ENCODE measurements at places on chromosomes 2 and 18.

- DNase-seq, result no peak
Measured at GRCh38 chr2:170845343-170845742, 28.7 kb downstream of the GAD1 start.

DNA sequence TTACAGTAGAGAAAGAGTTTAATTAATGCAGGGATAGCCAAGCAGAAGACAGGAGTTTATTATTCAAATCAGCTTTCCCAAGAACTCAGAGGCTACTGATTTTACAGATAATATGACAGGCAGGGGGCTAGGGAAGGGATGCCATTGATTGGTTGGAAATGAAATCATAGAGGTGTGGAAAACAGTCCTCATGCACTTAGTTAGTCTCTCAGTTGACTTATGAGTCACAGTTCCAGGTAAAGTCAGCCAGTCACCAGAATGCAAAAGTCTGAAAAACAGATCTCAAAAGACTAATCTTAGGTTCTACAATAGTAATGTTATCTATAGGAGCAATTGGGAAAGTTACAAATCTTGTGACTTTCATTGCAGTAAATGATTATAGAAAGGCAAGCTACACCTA lies 676.4 kb upstream of the CHAC2 start:
- no peak for DNase-seq

GRCh38 chr2:158904627-158905177 lies 63.7 kb upstream of the TANC1 start:
- no peak for DNase-seq

GRCh38 chr2:55009277-55010060 lies 40.8 kb downstream of the RTN4 start:
- DNase-seq, result no peak

DNA sequence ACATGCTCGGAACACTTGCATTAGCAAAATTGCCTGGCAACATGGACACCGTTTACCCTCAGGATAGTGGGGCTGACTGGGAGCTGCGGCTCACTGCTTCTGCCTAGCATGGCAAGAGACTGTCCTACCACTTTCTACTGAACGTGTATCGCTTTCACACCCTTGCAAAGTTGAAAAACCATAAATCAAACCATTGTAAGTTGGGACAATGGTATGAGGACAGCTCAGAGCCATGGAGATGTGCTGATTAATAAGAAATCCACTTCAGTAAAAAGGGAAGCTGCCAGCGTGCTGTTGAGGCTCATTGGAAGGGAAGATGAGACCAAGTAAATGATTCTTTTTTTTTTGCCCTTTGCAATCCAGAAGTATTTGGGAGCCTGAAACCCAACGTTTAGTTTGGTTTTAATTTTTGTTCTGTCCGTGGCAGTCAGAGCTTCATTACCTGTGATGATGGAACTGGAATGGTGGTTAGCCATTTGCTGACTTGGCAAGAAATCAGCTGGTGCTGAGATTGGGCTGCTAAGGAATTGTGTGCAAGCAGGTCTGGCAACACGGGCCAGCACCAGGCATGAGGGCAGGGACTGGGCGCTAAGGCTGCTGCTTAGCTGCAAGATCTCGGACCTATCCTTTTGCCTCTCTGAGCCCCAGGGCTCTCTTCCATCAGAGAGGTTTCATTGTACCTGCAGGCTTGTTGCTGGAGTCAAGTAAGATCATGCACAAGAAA lies 75.5 kb upstream of the HS6ST1 start:
- no peak for DNase-seq

- DNase-seq, result no peak
Measured at GRCh38 chr2:197577446-197577845, 61.6 kb downstream of the MOB4 start.

DNA sequence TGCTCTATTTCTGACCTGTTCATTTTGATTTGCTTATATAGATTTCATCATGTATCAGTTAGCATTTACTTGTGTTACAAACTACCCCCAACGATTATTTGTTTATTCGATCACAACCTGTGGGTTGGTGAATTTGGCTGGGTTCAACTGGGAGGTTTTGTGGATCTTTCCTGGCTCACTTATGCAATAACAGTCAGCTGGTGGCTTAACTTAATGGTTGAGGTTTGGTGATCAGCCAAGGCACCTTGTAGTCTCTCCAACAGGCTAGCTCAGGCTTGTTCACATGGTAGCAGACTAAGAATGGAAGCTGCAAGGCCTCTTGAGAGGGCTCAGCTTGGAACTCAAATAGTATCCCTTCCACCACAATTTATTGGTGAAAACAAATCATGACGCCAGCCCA lies 5.4 kb upstream of the PUM2 start:
- peak; percentile 94 for DNase-seq

- no peak for DNase-seq
Measured at GRCh38 chr2:235555371-235555770, 61.5 kb downstream of the AGAP1 start.
